ENCODE measurements at places on chromosomes 1 and 21.

- no peak for DNase-seq
These were observed 246.7 kb downstream of the MRPL39 start for GRCh38 chr21:25360593-25360992.

DNA sequence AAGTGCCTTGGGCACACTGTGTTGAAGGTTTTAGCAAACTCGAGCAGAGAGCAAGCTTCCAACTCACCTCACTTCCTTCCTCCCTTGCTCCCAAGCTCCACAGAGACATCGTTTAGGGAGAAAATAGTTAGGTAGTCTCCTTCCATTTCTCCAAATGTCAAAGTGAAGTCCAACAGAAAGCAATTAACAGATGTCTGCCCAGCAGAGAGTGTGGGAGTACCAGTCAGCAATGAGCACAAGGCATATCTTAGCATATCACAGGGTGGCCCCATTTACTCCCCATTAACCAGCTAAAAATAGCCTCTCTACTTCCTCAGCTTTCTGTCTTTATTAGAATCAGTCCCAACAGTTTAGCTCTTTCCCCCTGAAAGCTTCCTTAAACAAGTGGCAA is 334.2 kb upstream of the CAMK1G start:
- DNase-seq = no peak

DNA sequence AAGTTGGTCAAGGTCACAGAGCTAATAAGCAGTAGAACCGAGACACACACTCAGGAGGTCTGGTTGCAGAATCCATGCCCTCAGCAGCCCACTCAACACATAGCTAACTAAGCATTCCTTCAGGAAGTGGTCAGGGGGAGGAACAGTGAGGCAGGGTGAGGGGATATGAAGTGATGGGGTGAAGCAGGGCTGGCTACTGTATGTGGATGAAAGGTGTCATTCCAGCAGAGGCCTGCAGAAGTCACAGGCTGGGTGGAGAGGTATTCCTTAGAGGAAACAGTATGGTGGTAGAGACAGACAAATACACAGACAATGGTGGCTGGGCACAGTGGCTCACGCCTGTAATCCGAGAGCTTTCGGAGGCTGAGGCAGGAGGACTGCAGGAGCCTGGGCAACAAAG is 14.1 kb downstream of the TMCO4 start:
- DNase-seq = no peak

GRCh38 chr1:98653123-98653522 is 8.4 kb upstream of the SNX7 start:
- DNase-seq = no peak

GRCh38 chr21:26840201-26840600 is 5.0 kb downstream of the ADAMTS1 start:
- DNase-seq = no peak

GRCh38 chr1:204863024-204863423 is 7.6 kb upstream of the NFASC start:
- no peak for DNase-seq

- DNase-seq = no peak
These were observed 161.0 kb downstream of the URB2 start for GRCh38 chr1:229786974-229787610.

GRCh38 chr1:61951731-61952580 is 209.7 kb downstream of the PATJ start:
- DNase-seq = no peak

DNA sequence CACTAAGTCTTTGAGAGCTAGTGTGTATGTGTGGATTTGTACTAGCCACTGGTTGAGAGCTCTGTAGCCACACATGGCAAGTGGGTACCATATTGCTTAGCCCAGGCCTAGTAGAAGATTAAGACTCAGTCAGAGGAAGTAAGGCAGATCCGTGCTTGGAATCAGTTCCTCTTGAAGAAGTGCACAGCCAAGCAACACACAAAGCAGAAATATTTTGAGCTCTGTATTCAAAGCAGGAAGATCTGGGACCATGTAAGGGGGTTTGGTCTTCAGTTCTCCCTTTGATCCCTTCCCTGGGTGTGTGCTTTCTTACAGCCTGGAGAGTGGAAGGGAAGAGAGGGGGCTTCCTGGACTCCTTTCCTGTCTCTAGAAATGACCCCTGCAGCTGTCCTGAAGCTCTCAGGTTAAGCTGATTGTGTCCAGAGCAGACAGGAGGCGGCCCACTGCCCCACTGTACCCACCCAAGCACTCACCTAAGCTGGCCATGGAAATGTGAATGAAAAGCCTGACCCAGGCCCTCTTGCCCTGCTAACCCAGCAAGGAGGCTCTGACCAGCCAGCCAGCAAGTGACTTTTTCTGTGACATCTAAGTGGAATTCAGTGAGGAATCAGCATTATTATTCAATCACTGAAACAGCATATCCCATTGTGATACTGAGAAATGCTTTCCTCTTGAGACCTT is 3.6 kb downstream of the ETS2 start:
- DNase-seq = no peak

DNA sequence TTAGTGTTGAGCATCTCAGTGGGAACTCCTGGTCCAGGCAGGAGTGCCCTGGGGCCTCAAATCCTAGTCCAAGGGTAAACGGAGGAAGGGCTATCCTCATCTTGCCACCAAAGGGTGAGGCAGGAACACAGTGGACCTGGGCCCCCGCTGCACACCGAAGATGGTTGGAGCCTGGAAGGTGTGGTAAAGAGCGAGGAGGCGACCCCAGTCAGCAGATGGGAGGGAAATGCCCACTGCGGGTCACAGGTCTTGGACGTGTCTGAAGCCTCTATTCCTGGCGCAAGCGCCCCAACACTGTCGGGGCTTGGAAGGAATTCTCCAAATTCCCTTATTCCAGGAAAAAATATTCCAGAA is 38.5 kb upstream of the SYNC start:
- DNase-seq = no peak

GRCh38 chr1:236308827-236309226 is 27.1 kb upstream of the ERO1B start:
- no peak for DNase-seq

DNA sequence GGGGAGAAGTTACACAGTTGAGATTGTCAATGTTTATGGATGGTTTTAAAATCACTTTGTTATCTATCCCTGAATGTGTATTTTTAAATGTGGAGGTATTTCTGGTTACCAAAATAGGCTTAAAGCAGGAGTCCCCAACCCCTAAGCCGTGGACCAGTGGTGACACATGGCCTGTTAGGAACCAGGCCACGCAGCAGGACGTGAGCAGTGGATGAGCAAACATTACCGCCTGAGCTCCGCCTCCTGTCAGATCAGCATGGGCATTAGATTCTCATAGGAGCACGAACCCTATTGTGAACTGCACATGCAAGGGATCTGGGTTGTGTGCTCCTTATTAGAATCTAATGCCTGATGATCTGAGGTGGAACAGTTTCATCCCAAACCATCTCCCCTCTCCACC is 151.6 kb downstream of the GALNT2 start:
- DNase-seq = no peak

- no peak for DNase-seq
These were observed 188.5 kb downstream of the GRIK3 start for GRCh38 chr1:36845802-36846201.

GRCh38 chr1:6890686-6891085 is 105.4 kb downstream of the CAMTA1 start:
- DNase-seq = no peak

- DNase-seq = no peak
These were observed 1290.5 kb upstream of the B3GALT2 start for GRCh38 chr1:194476872-194477271.

- DNase-seq = no peak
These were observed 24.4 kb upstream of the FAAH start for GRCh38 chr1:46369542-46370213.

- no peak for DNase-seq
These were observed 38.7 kb upstream of the COL24A1 start for GRCh38 chr1:86195281-86195680.

- DNase-seq = no peak
These were observed 1.2 kb upstream of the IARS2 start for GRCh38 chr1:220092694-220093093.

GRCh38 chr1:88888750-88889149 is 2.6 kb downstream of the GTF2B start:
- DNase-seq = no peak
